Stimulated activated CD4-positive, alpha-beta T cell treated with anti-CD3 and anti-CD28 coated beads, Interleukin-4, amount 100 ng/mL, for 48 hours (primary cell): ENCODE measurements at places on chromosomes 11 and 22.

DNA sequence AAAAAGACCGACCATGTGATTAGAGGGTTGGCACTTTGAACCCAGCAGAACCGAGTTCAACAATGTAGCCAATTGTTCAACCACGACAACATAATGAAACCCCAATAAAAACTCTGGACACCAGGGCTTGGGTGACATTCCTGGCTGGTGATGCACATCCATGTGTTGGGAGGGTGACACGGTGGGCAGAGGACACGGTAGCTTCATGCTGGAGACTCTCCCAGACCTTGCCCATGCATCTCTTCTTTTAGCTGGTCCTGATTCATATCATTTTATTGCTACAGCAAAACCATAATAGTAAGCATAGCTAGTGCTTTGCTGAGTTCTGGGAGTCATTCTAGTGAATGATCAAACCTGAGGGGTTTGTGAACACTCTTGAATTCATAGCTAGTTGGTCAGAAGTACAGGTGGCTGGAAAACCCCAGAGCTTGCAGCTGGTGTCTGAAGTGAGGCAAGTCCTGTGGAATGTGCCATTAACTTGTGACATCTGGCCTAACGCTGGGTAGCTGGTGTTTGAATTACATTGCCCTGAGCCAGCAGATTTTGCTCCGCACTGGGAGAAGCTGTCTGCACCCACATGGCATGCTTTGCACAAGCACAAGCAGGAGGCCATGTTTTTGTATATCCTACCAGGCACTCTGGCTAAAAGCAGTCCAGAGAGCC, 14.0 kb downstream of the RPUSD4 start:
- DNase-seq, result no peak

- DNase-seq, result no peak
Measured at GRCh38 chr11:118180300-118180703, 3.9 kb upstream of the SCN2B start.

DNA sequence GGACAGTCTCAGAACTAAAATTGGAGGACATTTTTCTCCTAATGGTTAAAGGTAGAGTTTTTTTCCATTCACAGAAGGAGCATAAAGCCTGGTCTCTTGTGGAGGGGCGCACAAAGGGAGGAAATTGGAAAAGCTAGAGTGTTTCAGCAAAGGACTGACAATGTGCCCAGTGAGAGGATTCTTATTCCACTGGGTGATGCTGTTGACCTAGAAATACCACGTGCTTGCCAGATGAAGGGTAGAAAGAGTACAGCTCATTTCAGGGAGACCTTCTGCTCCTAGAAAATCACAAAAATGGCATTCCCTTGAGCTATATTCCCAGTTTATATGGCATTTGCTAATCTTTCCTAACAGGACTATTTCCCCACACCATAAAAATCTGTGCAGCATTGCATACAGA, 21.1 kb downstream of the MS4A6E start:
- no peak for DNase-seq

- DNase-seq, result no peak
Measured at GRCh38 chr11:68472778-68473177, 12.2 kb downstream of the PPP6R3 start.

GRCh38 chr11:11036848-11037732, 179.2 kb upstream of the ZBED5 start:
- peak; percentile 16 for DNase-seq
